Hematopoietic multipotent progenitor cell treated with erythropoietin and hydrocortisone succinate and interleukin-3 and kit ligand, for 6 days (in vitro differentiated cells): ENCODE measurements at places on chromosomes 2 and 18.

DNA sequence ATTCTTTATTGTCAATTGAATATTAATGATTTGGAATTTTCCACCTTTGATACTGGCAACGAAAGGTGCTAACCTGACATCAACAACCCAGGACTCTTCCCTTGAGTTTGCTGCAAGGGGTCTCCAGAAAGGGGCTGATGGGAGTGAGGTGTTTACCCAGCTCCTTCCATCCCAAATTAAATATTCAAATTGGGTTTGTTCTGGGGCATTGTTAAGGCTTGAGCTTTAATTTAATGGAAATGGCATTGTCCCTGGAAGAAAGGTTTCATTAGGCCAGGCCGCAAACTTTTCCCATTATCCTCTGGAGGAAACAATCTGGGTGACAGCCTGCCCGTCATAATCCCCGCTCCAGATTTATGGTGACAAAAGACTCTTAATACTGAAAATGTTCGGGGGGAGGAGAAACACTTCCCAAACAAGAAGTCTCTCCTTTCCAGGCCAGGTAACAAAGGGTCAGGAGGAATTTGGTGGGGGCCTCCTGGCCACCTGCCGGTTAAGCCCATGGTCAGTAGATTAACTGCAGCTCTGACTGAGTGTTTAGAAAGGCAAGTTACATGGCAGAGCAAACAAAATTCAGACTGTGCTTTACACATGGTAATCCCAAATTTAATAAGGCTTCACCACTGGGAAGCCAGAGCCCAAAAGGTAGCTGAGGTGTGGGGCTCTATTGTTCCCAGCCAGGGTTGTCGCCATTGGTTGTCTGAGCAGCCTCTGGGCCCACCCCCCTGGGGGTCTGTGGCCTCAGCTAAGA is 151.4 kb upstream of the SIX3 start:
- no peak for DNase-seq

GRCh38 chr18:54918060-54918459 is 41.2 kb downstream of the CCDC68 start:
- no peak for DNase-seq

DNA sequence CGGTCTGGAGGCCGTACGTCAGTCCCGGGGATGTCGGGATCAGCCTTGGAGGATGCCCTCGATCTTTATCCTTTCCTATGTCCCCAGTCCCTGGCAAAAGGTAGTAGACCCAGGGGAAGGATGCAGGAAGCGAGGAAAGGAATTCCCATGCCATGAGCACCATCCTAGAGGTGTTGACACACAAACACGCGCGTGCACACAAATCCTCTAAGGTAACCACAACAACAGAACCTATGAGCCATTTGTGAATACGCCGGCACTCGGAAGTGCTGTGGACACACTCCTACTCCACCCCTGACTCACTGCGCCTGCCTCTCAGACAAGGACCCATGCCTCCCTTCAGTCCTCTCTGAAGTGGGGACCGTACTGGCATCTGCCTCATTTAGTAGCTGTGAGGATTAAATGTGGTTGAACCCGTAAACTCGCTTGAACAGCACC is 11.3 kb upstream of the MLPH start:
- DNase-seq: peak; percentile 35

GRCh38 chr2:215436705-215437565 is 1.1 kb upstream of the FN1 start:
- DNase-seq: no peak

DNA sequence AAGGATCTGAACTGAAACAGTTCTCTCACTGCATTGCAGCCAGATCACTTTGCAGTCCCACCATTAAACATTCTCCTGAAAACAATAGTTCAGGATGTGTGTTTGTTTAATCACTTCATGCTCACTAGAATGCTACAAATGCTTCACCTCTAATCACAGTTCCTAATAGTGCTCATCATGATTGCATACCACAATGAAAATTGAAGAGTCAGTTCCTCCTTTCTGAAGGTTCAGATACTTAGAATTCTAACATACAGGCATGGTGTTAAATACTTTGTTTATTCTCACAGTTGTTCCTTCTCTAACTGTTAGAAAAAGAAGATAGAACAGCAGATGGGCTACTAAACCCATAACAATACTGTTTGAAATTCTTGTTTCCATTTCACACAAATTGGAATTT is 622.3 kb upstream of the ACVR2A start:
- DNase-seq: no peak

DNA sequence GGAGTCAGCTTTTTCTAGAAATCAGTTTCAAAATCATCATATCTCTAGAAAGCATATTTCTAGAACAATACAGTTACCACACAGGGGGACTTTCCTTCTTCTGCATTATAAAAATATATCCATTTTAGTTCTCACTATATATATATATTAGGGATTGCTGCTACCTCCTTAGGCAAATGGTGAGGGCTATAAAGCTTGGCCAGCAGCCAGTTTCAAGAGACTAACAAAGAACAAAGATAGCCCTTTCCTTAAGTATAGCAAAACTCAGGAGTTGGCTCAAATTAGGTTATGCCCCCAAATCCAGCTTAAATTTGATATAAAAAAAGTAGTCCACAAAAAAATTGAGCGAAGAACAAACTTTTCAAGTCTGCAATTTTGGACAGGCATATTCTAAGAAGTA is 70.0 kb downstream of the EIF2AK3 start:
- no peak for DNase-seq

DNA sequence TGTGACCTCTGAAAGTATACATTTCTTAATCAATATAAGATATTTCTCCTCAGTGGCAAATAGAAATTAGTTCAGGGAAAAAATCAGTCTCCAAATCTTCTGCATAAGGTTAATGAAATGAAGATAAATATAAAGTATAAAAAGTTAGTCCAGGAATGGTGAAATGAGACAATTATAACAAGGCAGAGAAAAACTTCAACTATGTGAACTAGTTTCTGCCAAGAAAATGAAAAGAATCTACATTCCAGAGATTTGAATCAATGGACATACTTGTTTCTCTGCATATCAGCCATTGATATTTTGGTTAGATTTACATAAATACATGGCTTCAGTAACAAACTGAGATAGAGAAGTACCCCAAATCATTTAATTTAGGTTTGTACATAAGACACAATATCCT is 249.0 kb downstream of the EXOC6B start:
- no peak for DNase-seq

DNA sequence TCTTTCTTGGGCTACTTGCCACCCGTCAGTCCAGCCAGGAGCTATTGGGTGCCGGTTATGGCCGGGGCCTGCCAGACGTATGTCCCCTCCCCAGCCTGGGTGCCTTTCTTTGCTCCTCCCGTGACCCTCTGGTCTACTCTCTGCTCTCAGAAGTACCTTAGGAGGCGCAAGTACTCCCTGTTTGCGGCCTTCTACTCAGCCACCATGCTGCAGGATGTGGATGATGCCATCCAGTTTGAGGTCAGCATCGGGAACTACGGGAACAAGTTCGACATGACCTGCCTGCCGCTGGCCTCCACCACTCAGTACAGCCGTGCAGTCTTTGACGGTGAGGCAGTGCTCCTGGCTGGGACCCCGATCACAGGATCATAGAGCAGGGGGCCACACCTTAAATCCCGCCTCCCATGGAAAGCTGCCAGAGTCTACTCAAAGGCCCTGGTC is 99.5 kb downstream of the DYSF start:
- no peak for DNase-seq

DNA sequence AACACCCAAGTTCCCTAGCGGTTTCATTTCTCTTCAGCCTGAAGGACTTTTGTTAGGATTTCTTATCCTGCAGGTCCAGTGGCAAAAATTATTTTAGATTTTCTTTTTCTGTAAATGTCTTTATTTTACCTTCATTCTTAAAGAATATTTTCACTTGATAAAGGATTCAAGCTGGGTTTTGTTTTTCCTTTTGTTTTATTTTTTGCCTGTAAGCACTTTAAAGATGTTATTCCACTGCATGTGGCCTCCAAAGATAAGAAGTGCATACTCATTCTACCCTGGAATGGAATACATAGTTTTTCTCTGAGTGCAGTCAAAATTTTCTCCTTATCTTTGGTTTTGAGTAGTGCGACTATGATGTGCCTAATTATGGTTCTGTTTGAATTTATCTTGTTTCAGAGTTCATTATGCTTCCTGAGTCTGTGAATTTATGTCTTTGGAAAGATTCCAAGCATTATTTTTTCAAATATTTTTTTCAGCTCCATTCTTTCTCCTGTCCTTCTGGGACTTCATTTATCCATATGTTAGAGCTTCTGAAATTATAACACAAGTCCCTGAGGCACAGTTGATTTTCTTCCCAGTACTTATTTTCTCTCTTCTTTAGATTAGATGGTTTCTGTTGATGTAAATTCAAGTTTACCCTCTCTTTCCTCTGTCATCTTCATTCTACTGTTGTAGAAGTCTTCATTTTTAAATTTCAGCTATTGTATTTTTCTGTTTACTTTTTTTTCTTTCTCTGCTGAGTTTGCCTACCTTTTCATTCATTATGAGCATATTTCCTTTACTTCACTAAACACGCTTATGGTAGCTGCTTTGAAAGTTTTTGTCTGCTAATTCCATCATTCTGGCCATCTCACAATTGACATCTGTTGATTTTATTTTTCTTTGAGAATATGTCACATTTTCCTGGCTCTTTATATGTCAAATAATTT is 69.6 kb downstream of the MAPRE2 start:
- peak; percentile 93 for DNase-seq

GRCh38 chr2:78999406-78999805 is 26.1 kb upstream of the REG3G start:
- DNase-seq: peak; percentile 52

- DNase-seq: no peak
These were observed 1473.4 kb downstream of the SUCLG1 start for GRCh38 chr2:82985572-82986197.

DNA sequence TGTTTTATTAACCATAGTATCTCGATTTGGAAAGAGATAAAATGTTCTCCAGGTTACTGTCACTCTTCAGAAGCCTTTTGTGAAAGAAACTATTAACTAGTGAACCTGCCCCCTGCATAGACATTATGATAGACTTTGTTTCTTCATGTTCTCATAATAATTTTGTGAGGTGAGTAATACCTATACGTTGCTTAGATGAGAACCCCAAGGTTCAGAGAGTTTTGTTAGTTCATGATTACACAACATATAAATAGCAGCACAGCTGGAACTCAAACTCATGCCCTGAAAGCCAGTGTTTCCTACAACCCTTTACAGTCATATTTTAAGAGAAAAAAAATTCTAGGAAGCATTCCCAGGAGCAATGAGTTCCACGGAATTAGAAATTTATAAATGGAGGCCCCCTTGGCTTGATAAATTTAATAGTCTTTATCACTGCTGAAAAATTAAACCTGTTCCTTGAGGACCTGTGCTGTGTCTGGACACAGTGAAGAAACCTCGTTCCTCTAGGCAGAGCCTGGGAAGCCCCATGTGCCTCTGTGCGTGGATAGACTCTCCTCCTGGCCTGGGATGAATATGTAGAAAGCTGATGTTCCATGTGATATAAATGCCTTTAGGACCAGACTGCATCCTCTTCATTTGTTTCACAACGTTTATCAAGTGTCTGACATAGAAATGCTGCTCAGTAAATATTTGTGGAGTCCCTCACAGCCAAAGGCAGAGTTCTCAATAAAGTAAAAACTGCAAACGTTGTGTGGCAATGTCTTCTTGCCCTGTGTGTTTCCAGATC is 1257.0 kb upstream of the GYPC start:
- no peak for DNase-seq

DNA sequence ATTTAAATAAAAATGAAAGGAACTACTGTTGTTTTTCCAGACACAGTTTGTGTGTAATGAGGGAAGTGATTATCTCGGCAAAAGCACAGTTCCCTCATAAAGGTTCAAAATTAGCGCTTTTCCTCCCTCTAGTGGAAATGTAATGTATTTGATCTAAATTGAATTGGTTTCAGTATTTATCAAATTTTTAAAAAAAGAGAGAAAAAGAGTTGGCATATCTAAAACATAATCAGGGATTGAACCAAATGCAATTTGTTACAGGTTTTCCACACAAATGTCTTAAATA is 37.5 kb downstream of the CMPK2 start:
- peak; percentile 86 for DNase-seq

GRCh38 chr18:24075767-24076597 is 61.4 kb downstream of the TTC39C start:
- peak; percentile 93 for DNase-seq

DNA sequence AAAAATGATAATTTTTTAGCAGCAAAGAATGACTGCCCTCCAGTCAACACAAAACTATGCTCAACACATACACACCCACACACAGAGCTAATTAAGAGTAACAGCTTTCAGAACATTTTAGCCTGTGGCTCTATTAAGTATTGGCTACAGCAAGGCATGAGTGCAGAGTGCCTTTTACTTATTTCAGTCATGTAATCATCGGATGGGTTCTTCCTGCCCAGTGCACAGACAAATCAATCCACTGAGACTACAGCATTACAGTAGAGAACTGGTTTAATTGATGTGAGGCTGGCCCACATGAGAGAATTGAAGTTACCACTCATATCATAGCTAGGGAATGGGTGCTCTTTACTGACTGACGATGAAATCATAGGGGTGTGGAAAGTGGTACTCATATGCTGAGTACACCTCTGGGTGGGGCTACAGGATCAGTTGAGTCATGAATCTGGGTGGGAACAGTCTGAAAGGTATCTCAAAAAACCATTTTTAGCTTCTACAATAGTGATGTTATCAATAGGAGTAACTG is 241.0 kb downstream of the FSIP2 start:
- DNase-seq: no peak

- DNase-seq: no peak
These were observed 48.0 kb downstream of the MTX2 start for GRCh38 chr2:176317199-176317598.

DNA sequence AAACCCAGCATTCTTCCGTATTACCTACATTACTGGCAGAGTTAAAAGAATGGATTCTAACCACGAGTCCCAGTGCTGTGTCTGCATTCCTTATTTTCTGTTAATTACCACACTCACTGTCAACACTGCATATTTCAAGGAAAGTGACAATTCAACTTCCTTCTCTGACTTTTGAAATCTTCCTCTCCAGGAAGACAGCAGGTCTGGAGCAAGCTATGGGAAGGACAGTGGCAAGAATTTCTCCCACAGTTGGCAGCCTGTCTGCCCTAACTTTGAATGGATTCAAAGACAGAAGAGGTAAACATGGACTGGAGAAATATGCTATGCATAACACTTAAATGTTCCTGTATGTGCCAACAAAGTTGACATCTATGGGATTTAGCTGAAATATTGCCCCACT is 700.5 kb upstream of the CHAC2 start:
- DNase-seq: no peak

DNA sequence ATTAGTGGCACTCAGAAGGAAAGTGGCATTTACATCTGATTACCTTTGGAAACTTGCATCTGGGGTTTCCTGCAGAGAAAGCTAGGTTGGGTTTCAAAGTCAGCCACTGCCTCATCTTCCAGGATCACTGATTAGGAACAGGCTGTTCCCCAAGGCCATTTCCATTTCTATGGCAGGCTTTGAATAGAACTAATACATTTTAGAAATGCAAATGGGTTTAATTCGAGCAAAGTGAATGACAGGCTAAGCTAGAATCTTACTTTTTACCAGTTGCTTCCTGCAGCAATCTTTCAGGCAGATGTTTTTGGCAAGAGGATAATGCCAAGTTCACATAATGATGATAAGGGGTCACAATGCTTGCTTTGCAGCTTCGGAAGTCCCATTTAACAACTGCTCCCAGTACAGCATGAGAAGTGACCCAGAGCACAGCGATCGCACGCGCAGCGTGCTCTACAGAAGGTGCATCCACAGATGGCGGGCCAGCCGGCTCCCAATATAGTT is 336.7 kb downstream of the LPIN1 start:
- DNase-seq: no peak
